ENCODE measurements at places on chromosomes 5 and 9.

DNA sequence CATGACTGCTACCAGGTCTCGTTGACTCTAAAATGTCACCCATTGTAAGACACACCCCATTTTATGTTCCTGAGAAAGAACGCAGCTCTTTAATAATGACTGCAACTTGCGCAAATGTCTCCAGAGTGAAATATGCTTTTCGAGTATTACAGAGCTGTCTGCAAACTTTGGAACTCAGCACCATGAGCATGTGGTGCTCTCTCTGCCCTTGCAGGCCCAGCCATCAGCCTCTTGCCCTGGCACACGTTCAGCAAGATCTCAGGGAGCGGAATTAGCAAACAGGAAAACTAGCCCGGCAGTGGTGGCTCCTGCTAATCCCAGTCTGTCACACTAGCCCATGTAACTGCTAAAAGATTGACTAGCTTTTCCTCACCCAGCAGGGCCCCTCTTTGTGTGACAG lies 114.5 kb upstream of the SLC1A3 start:
- no peak for DNase-seq

DNA sequence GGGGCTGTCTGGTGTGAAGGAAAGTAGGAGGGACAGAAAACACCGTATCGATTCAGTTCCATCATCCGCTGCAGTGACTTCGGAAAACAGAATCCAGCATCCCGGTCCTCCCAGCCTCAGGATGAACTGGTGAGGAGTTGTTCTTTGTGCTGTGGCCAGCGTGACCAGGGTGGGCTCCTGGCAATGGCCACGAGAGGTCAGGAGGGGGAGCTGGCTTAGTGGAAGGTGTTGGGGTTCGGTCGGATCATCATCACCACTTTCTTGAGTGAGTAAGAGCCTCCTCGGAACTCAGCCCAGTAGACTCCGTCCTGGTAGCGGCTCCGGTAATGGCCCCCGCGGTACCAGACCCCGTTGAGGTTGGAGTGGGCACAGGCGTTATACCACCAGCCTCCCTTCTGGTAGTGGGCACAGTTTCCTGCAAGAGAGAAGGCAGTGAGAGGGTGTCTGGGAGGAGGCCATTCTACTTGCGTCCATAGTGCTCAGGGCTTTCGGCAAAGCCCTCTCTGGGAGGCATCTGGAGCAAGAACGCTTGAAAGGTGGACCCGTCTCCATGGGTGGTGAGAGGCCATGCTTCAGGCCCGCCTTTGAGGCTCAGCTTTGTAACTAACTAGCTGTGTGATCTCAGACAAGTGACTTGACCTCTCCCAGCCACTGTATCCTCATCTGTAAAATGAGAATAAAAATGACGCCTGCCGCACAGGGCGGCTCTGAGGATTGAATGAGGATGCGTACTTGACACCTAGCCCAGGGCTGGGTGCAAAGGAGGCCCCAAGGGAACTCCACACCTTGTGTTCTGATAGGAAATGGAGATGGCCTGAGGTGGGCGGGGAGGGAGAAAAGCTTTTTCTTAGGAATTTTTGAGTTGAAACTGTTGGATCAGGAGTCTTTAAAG lies 33.5 kb downstream of the ANGPTL2 start:
- no peak for DNase-seq

DNA sequence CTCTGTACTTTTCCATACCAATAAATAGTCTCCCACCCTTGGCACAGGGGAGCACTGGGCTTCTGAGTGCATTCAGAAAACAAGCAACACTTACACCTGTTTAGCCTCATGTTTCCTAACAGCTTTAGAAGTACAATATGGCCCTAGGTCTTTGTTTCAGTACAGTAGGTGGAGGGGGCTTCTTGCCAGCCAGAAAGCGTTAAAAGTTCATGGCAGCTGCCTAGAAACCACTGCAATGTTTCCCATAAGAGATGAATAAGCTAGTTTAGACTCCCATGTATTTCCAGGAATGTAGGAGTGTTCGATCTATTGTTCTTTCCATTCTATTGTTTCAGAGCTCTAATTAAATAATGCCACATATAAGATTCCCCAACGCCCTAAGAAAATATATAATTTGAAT lies 444.8 kb downstream of the ARHGEF28 start:
- no peak for DNase-seq

DNA sequence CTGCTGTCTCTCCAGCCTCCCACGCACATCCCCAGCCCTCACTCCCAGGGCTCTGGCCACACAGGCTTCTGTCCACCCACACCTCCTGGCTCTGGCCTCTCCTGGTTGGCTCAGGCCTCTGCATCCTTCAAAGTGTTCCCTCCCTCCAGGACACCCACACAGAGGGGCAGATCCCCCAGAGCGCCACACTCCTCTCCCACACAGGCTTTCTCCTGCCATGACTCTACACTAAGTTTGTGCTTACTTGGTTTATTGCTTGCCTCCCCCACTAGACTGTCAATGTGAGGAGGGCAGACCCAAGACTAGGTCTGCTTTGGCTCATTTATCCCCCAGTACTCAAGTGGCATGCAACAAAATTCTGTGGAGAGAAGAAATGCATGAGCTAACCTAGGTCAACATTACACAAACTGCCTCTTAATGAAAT lies 67.0 kb upstream of the SPOCK1 start:
- DNase-seq = no peak

DNA sequence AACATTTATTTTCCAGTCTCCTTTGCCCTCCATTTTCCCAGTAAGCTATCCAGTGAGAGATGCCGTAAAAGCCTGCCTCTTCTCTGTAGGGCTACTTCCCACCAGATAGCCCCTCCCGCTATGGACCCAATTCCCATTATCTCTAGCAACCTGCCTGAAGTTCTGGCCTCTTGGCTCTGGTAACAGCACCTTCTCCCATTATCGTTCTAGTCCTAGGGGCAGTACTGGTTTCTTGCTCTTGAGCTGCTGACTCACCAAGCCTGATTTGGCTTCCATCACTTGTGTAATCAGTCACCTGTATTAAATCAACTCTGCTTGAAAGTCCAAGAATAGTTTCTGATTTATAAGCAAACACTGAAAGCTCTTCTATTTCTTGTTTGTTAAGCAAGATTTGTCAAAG lies 42.8 kb upstream of the PARP8 start:
- DNase-seq = no peak

DNA sequence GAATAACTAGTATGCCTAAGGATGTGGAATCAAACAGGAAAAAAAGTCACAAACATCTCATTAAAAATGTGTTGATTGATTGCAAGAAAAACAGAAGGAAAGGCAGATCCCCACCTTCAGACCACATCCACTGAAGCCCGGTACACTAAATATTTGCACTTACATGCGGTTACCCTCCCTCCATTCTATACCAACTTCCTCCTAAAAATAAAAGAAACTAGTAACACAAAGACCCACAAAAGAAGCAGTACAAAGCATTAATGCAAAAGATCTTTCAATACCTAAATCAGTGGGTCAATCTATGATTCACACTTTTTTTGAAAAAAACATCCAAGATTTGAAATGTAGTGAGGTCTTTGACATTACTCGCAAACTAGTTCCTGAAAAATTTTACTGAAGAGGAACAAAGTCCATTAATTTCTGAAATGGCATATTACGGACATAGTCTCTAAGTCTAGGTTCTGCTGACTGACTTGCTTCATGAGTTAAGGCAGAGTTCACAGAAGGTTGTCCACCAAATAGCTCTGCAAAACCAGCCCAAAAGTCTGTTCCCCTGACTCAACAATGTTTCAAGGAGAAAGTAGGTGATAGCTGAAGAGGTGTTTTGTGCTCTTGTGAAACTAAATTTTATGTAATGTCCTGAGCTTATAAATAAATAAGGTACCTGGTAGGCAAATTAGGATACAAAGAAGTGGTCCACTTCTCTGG lies 100.7 kb downstream of the PAM start:
- no peak for DNase-seq

GRCh38 chr5:72525816-72526215 lies 18.6 kb upstream of the ZNF366 start:
- DNase-seq = no peak

All from NT2/D1 (cell line).